ENCODE measurements at places on chromosomes 11 and 22.

DNA sequence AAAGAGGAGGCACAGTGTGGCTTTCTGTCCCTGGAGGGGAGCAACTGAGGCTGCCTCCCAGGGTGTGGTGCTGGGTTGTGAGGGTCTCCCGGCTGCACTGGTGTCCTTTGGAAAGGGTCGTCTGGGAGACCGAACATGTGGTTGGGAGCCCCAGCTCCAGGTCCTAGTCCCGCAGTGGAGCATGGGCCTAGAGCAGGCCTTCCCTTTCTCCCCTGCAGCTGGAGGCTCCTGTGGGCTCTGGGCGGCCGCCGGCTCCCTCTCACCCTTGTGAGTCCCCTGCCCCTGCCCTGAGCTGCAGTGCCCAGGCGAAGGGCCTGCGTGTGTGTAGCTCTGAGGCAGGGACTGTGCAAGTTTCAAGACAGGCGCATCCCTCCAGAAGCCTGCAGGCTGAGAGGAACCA, 1492.7 kb downstream of the BRD1 start:
- no peak for DNase-seq

GRCh38 chr11:14359501-14360031, 583 bp upstream of the RRAS2 start:
- DNase-seq = no peak

GRCh38 chr11:117824571-117825537, at the start of gene FXYD2:
FXYD2 (minus strand) TSS chr11:117824744; CDS start chr11:117824678, 66 bp downstream.
- DNase-seq = peak; percentile 53

DNA sequence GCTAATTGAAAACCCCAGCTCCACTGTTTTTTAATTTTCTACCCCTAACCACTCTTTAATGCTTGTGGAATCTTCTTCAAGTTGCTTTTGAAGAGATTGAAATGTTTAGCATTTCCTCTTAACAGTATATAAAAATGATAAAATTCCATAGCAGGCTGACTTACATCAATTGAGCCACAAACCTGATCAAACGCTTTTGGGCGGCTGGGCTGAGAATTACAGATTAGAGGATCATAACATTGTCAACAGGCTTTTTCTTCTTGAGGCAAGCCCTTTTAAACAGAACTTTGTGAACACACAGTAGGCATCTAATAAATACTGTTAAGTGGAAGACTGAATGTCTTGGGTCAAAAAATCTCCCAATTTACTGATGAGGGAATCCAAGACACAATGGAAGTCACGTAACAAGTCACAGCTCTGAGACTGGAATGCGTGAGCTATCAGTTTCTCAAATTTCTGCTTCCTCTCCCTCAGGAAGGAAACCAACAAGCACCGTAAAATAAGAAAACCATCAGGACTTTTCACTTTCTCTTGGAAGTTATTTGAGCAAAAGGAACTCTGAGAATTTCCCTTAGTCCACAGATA, 50.0 kb upstream of the CCDC89 start:
- no peak for DNase-seq

DNA sequence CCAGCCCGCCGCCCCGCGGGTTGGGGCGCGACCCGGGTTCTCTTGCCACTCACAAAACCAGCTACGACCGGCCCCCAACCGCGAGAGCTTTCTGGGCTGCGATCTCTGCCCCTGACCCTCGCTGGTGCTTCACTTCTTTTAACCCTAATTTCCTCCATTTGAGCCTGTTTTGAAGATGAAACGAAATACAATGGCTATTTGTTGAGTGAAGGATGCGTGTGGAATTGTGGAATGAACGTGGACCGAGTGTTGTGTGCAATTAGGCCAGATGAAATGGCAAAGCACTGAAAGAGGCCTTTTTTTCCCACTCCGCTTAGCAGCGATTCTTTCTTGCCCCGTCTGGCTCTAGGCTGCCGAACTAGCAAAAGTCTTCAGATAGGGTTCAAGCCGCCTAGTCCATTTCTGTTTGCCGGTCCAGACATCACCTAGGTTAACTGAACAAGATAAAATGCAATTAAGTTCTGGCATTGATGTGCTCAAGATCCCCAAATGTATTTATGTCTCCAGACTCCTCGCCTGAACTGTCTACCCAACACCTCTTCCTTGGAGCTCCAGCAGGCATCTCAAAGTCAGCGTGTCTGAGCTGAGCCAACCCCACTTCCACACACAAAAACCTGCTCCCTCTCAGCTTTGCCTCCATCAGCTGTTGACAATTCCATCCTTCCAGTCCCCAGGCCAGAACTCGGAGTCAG, 471 bp upstream of the TMEM184B start:
- DNase-seq = no peak

- DNase-seq = peak; percentile 81
Measured at GRCh38 chr11:124865902-124866851, 945 bp downstream of the ROBO3 start.

DNA sequence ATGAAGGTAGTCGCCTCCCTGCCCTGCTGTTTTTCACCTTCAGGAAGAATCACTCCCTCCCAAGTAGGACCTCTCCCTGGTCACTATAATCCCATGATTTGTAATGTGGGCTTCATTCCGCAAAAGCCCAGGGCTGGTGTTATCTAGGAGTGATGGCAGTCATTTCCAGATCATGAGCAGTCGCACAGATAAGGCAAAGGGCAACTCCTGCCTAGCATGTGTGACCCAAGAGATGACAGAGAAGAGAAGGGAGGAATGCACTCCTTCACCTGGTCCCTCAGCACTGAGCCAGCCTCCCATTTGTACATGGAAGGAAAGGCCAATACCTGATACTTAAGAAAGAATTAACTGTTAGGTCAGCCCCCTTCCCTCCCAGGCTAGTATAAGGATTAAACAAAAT, 102.9 kb downstream of the RPL27A start:
- DNase-seq = no peak

- DNase-seq = no peak
Measured at GRCh38 chr11:1083621-1084551, 9.2 kb downstream of the MUC2 start.

GRCh38 chr11:115220423-115220822, 283.8 kb downstream of the CADM1 start:
- no peak for DNase-seq

- DNase-seq = no peak
Measured at GRCh38 chr11:20161230-20161918, 1.1 kb upstream of the DBX1 start.
